ENCODE measurements at places on chromosomes 6 and 20.
A peak's percentile ranks its signal among the peaks of the same experiment; 100 is the strongest.

- DNase-seq: no peak
Observed at GRCh38 chr20:61332016-61332975, 80.2 kb downstream of the CDH4 start.

DNA sequence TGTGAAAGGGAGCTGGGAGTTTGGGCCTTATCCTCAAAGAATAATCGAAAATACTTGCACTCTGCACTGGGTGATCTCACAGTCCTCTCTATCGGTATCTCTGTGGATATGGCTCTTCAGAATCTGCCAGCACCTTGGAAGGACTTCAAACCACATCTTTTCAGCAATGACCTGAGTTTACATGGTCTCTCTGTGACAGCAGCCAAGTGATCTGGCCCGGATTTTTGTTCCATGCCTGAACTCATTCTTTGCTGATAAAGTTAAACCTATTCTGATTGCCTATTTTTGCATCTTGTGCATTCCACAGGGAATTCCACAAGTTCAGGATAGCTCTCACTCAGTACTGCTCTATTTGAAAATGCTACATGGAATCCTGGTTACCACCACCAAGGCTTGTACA lies 98.9 kb downstream of the HDGFL1 start:
- DNase-seq: no peak

- DNase-seq: no peak
Observed at GRCh38 chr6:98547634-98548033, 286.7 kb upstream of the POU3F2 start.

GRCh38 chr6:168383062-168383854 lies 57.7 kb upstream of the SMOC2 start:
- no peak for DNase-seq

DNA sequence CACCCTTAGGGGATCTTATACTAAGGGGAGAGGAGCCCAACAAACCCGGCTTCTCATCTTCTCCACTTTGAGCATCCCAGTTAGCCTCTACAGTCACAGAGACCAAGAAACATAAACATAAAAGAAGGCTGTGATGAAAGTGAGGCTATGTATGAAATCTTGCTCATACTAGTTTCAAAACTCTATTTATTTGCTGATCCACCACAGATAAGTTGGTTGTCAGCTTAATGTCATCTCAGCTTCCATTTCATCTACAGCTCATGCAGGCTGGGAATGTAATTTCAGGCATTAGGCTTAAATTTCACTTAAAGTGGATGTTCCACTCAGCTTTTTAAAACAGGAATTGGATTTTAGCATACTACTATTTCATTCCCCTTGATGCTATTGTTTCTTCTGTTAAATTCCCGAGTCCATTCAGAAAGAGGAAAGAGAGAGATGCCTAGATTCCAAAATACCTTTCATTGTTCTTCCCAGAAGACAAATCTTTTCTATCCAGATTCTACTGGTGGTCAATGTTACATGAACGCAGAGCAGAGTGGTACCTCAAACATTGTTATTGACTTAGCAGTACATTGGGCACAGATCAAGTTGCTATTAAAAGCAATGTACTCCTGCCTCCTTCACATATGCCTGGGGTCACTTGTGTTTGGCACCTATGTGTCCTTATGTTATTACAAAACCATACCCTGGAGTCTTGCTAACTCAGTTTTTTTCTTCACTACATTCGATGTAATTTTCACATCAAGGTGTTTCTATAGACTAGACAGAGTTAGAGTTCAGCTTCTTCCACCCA lies 149.0 kb downstream of the HACE1 start:
- DNase-seq: no peak

DNA sequence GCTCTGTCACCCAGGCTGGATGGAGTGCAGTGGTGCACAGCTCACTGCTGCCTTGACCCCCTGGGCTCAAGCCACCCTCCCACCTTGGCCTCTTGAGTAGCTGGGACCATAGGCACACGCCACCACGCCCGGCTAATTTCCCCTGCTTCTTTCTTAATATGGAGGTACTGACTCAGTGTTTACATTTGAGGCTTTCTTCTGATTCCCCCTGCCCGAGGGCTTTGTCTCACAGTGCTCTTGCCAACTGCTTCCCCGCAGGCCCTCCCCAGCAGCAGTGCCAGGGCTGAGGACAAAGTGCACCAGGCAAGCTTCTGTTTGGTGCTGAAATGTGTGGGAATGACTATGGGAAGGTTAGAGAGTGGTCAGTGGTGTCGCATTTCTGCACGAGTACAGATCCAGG lies 34.8 kb downstream of the NR2E1 start:
- DNase-seq: no peak

DNA sequence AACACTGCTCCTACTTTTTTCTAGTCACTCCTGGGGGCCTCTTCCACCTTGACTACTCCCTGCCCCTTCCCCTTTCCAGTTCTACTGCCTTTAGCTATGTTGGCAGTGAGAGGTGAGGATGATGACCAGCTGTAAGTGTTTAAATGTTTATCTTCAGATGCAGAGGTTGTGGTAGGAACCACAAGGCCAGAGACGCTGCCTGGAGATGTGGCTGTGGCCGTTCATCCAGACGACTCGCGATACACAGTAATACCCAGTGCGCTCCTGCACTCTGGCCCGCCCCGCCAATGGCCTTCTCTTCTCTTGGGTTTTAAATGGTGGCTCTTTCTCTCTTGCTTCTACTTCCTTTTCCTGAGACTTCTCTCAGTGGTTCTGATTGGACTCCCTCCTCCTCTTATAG lies 4.6 kb downstream of the VARS2 start:
- DNase-seq: no peak

DNA sequence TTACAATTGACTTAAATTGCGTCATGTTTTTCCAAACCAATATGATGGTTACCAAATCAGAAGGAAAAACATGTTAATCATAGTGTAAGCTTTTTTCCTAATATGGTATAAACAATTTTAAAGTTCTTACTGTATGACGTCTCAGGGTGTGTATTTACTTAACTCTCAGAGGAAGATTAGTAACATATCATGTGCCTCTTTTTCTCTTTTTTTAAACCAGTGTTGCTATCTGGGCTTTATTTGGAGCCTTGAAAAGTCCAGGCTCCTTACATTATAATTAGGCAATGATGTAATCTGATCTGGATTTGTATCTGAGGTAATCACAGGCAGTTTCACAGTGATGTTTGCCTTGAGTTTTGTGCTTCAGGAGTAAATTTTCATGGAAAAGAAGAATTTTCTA lies 20.4 kb upstream of the RAB23 start:
- DNase-seq: no peak

DNA sequence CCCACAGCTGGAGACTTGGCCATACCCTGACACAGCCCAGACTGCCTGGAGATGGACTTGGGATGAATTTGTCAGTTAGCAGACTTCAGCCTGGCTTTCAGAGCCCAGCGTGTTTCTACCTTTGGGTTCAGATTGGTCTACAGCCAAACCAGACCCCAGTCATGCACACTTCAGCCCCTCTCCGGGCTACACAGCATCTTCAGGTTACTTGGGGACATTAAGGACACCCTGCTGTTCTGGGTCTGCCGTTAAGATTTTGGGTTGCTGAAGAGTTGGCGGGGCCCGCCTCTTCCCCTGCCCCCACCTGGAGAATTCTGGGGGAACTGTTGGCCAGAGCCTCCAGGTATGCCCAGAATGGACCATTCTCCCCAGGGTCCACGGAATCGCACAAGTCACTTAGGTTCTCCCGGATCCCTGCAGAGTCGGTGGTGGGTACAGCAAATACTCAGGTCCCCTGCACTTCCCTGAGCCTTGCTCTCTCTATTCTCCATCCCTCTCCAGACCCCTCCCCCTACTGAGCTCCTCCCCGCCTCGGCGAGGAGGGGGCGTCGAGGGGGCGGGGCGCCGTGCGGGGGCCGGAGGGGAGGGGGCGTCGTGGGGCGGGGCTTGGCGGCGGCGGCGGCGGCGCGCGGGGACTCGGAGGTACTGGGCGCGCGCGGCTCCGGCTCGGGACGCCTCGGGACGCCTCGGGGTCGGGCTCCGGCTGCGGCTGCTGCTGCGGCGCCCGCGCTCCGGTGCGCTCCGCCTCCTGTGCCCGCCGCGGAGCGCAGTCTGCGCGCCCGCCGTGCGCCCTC lies at the start of gene PTK7:
Gene PTK7, plus strand, starts transcription at position 645 of the 794 bp plus-strand sequence. CDS start 175 bp downstream, outside the sequence.
- peak; percentile 50 for DNase-seq

GRCh38 chr6:139334806-139335446 lies 39.5 kb downstream of the CITED2 start:
- DNase-seq: no peak

- DNase-seq: no peak
Observed at GRCh38 chr6:22637782-22638181, 68.4 kb downstream of the HDGFL1 start.

DNA sequence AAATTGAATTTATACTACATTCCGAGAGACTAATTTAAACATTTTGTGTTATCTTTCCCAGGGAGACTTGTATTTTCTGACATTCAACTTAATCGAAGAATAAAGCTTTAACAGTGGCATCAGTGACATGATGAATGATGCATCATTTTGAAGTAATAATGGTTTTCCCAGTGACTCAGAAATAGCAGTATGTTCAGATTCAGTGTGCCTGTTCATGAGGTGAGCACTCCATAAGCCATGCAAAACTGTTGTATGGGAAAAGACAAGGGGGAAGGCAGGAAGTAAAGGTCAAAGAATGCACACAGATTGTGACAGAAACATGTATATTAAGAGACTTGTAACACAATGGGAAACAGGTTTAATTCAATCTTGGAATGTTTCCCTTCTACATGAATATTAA lies 1348.2 kb upstream of the GJE1 start:
- DNase-seq: no peak

DNA sequence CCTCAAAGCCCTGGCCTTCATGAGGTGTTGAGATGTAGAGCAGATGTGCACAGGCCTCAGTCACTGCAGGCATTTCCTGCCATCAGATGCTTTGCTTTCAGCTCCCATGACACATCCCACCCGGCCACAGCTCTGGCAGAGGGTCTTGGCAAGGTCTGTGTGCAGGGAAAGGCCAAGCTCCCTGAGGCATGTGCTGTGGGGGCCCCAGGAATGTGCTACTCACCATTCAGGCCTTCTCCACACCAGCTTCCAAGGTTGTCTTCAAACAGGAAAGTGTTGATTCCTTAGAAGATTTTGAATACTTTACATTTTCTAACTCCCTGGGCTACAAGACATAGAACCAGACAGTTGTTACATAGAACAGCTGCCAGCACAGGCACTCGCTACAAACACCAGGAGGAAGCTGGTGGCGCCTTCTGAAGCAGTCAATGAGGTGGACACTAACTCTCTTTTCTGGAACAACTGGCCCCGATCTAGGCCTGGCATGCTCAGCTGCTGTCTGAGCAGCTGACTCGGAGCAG lies 27.8 kb downstream of the CASS4 start:
- DNase-seq: no peak

DNA sequence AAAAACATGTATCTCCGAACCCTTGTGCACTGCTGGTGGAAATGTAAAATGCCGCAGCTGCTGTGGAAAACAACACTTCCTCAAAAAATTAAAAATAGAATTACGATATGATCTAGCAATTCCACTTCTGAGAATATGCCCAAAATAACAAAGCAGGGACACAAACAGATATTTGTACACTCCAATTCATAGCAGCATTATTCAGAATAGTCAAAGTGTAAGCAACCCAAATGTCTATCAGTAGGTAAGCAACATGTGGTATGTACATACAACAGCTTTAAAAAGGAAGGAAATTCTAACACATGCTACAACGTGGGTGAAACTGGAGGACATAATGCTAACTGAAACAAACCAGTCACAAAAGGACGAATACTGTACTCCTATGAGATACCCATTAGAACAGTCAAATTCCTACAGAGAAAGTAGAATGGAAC lies 5.7 kb upstream of the RAB5IF start:
- no peak for DNase-seq

DNA sequence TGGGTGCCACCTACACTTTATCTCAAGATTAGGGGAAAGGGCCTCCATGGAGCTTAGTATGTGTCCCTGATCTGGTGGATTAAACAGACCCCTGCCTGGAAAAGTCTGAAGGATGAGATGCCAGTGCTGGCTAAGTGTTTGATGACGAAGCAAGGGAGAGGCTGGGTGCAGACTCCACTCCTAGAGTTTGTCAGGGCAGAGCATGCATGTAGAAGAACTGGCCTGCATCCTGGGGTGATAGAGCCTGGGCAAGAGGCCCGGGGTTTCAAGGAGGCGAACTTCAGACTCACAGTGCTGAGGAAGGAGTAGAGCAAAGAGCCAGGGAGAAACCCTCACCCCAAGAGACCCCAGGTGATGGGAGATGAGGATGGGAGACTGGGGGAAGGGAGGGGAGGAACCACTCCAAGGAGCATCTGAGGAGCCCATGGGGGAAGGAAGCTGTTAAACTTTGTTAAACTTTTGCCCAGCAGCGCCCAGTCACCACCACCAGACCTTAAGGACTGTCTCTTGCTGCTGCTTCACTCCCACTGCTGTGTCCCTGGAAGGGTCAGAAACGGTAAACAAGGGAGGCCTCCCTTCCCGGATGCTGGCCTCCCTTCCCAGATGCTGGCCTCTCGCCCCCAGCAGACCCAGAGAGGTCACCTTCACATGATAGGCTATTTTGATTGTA lies 61.6 kb downstream of the RPRD1B start:
- DNase-seq: no peak

GRCh38 chr6:165963750-165964149 lies 203.9 kb downstream of the TBXT start:
- DNase-seq: no peak

GRCh38 chr20:62739581-62740285 lies 31.1 kb downstream of the NTSR1 start:
- DNase-seq: no peak

DNA sequence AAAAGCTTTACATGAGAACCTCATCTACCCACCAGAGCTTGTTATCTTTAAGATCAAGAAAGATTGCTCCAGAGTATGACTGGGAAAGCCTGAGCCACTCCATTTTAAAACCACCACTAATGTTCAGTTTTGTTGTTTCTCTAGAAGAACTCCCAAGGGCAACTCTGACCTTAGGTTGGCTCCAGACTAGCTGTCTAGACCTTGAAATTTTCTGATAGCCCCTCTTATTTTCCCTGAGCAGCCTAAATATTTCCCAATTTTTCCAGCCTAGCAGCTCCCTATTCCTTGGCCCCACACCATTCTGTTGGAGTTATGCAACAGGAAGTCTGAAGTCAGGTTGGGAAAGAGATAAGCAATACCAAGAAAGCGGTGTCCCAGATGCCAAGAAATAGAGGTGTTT lies 84.6 kb upstream of the TCF21 start:
- DNase-seq: no peak

GRCh38 chr20:23122321-23122720 lies 36.2 kb upstream of the CD93 start:
- DNase-seq: no peak

DNA sequence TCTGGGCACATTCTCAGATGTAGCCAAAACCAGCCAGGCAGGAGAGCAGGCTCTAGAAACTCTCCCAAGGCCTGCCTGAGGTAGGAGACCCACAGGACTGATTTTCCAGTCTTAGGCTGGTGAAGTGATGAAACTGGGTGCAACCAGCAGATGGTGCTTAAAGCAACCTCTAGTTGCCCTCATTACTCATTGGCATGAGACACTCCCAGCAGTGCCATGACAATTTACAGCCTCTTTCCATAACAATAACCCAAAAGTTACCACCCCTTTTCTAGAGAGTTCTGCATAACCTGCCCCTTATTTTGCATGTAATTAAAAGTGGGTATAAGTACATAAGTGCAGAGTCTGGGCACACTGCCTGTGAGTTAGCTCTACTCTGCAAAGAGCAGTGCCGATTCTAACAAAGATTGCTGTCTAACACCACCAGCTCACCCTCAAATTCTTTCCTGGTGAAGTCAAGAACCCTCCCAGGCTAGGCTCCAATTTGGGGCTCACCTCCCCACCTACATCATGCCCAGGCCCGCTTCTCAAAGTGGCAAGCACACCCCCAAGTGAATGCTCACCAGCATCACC lies 14.4 kb upstream of the GPR6 start:
- DNase-seq: no peak

Data from NCI-H774 (cell line).